Putamen (tissue), 1 donor: ENCODE measurements at places on chromosomes 2 and 18.

GRCh38 chr2:224838335-224838734, 122.2 kb upstream of the CCDC195 start:
- DNase-seq: no peak

DNA sequence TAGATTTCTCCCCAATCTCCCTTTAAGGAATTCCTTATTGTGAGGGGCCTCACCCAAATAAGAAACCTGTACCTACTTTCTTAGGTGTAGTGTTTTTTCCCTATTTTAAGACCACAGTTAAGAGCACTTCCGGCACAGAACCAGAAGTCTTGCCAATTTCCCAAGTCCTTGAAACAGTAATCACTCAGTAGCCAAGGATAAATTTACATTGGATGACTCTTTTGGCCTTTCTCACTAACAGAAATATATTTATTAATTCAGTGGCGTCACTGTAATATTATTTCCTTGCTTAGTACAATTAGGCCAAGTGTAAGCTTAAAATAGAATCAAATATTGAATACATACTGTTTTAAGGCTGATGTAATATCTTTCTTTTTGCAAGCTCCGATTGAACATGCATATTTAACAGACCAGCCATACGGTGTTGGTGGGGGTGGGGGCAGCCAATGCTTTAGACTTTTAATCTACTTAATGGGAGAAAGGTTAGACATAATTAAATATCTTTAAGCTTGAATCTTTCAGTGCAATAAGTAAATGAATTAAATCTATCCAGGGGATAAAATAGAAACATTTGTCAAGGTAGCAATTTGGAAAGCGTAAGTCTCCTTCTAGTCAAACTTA, 50.8 kb upstream of the ITGA6 start:
- no peak for DNase-seq

- no peak for DNase-seq
Measured at GRCh38 chr2:99602476-99602875, 112.7 kb upstream of the REV1 start.

- peak; percentile 80 for DNase-seq
Measured at GRCh38 chr2:72887740-72888437, 681 bp downstream of the SPR start.

DNA sequence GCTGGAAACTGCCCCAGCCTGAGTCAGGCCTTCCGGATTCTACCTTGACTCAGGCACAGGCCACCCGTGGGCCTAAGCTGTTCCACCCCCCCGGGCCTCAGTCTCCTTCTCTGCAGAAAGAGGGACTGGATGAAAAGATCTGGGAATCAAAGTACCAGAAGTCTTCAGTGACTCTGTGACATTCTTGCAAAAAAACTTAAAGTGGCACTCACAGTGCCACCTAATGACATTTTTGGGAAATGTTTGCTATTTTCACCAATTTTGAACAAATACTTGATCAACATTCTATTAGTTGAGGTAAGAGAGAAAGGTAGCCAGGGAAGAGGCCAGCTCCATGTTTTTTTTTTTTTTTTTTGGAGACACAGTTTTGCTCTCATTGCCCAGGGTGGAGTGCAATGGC, 48.3 kb upstream of the ACAA2 start:
- DNase-seq: no peak

DNA sequence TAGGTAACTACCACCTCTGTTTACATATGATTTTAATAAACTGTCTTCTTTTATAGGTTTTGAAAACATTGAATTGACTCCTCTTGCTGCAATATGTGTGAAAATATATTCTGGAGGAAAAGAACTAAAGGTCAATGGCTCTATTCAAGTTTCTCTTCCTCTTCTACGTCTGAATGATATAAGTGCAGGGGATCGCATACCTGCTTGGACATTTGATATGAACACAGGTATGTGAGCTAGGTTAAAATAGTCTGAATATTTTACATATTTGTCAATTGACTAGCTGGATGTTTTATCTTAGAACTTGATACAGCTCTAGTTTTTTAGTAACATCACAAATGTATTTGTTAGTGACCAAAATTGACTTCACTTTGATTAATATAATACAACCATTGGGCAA, 57.2 kb downstream of the FAM171B start:
- DNase-seq: no peak

- DNase-seq: no peak
Measured at GRCh38 chr2:239146011-239146641, 254.7 kb downstream of the HDAC4 start.

DNA sequence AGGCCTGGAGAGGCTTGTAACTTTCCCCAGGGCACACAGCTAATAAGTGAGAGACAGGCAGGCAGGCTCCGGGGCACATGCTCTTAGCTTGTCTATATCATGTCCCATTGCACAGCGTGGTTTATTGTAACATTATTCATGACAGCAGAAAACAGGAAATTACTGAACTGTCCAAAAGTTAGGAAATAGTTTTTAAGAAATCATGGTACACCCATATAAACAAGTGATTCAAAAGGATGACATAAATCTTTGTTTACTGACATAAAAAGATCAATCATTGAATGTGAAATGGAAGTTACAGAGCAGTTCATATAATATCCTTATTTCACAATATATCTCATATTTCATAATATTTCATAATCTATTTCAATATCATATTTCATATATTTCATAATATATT, 34.3 kb upstream of the TXNDC2 start:
- no peak for DNase-seq

DNA sequence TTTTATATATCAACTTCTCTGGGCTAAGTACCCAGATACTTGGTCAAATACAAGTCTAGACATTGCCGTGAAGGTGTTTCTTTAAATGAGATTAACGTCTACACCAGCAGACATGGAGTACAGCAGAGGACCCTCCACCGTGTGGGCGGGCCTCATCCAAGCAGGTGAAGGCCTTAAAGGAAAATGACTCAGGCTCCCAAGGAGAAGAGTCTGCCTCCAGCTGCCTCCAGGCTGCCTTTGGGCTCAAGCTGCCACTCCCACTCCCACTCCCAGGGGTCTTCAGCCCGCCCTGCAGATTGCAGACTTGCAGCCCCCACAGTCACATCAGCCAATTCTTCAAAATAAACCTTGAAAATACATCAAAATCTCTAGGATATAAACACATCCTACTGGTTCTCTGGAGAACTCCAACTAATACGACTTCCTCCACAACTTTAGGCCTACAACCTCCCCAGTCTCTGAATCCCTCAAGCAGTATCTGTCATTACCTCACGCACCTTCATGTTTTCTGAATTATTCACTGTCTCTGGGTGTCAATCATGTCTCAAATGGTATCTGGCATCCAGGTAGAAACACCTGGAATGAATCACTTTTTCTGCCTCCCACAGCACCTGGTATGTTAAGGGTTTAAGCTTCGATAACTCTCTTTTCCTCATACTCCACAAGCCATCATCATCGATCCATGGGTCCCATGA, 6.9 kb downstream of the ITGB1BP1 start:
- no peak for DNase-seq

DNA sequence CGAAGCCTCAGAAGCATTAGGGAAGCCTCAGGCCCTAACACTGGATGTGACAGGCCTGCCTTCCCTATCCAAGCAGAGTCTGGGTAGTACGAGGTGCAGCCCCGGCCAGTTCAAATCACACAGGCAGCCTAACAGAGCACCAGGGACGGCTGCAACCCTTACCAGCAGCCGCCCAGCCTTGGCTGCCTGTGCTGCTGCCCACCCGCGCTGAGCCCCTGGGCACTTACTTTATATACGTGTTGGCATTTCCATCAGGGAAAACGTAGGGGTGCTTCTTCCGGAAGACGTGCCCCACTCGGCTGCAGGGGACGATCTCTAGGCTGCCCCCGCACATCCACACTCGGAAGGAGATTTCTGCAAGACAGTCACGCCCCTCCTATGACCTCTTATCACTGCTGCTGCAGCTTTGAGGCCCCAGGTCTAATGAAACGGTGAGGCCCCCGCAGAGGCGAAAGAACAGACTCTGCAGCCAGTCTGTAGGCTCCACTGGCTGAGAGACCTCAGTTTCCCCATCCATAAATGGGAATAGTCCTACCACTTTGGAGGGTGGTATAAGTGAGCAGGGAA, 124.7 kb upstream of the CAPN13 start:
- DNase-seq: no peak

GRCh38 chr2:141523199-141523598, 607.6 kb downstream of the LRP1B start:
- no peak for DNase-seq

- DNase-seq: no peak
Measured at GRCh38 chr2:12533337-12534005, 183.3 kb upstream of the TRIB2 start.

DNA sequence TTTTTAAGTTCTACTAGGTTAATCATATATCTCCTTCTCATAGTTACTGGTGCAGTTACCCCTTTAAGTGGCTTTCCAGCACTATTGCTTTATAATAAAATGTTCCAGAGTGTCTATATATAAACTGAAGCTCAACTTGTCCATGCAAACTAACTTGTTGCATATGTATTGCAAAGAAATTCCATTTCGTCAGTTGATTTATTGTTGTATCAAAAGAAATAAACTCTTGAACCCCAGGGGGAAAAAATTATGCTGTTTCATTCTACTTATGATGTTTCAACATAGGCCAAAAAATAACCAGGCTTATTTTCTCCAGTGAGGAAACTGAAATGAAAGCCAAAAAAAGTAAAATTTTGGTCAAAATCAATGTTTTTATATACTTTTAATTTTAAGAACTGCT, 491.9 kb downstream of the NR4A2 start:
- no peak for DNase-seq

- peak; percentile 55 for DNase-seq
Measured at GRCh38 chr2:11677136-11678055, 7.4 kb upstream of the NTSR2 start.

GRCh38 chr18:1914489-1914888, 656.8 kb downstream of the METTL4 start:
- no peak for DNase-seq

DNA sequence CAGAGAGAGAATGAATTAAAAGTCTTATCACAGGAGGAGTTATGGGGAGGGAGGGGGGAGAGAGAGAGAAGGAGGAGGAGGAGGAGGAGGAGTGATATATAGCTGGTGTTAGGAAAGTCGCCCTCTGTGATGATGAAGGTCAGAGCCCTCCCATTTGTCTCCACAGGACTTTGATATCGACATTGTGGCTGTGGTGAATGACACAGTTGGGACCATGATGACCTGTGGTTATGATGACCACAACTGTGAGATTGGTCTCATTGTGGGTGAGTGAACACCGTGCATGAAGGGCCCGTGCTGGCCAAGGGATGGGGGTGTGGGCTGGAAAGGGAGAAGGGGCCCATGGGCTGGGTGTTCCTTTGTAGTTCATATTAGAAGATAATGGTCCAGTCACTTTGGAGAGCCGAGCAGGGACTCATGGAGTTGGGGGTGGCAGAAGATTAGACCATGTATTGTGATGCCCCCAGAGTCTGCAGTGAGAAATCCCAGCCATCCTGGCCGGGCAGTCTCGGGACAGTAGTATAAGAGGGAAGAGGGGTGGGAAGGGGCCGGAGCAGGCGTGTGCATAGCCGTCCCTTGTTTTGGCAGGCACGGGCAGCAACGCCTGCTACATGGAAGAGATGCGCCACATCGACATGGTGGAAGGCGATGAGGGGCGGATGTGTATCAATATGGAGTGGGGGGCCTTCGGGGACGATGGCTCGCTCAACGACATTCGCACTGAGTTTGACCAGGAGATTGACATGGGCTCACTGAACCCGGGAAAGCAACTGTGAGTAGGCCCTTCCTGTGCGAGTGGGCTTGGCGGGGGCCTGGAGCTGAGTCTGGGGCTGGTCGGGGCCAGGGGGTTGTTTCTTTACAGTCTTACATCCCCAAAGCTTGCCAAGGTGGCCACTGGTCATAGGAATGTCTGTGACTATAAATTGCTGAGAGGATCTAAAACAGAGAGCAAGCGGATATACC, 40.0 kb downstream of the HK2 start:
- DNase-seq: no peak

DNA sequence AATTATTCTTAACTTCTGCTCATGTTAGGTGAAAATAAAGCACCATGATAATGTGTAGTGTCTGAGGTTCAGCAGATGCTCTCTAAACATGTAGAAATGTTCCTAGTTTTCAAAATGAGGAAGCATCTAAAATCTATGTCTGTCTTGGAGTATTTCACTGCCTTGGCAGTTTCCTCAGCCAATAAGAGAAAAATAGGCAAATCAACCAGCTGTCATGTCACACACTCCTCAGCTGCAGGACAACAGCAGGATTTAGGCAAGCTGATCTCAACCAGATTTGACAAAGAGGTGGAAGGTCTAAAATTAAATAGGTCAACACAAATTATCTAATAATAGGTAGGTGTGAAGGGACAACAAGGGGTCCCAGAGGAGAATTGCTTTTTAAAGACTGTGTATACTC, 164.1 kb upstream of the BOD1L2 start:
- DNase-seq: no peak

GRCh38 chr2:51297488-51297887, 265.6 kb upstream of the NRXN1 start:
- no peak for DNase-seq

- no peak for DNase-seq
Measured at GRCh38 chr2:46091961-46092667, 205.1 kb upstream of the EPAS1 start.

- DNase-seq: peak; percentile 39
Measured at GRCh38 chr2:153519257-153519875, 40.8 kb upstream of the RPRM start.

DNA sequence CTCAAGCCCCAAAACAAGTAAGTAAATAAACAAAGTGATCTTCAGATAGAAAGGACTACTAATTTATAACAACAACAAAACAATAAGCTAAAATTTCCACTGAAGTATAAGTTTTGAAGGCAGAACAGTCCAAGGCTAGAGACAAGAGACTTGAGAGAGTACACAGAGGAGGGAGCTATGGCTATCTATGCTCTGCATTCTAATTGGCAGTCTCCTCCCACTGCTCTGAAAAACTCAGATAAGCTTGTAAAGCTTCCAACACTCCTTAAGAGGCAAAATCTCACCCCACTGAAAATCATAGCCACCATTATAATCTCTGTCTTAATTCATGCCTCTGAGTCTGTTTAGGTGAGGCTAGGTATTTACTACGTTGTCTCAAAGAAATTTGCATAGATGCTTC, 714.6 kb upstream of the LRATD1 start:
- no peak for DNase-seq

DNA sequence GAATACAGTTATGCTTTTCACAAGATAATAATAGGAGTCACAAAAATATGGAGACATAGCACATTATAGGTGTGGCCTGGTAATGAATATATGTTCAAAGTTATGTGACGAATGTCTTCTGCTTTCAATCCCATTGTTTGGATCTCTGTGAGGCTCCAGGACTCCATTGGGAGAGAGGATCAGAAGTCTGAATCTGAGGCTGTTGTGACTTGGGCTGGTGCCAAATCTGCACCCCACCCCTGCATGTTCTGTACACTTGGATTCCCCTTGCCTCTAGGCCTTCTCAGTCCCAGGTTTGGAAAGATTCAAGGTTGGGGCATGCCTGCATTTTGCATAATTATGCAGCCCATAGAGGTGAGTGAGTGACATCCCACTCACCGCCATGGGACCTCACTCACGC, 103.1 kb upstream of the MGAT5 start:
- no peak for DNase-seq

DNA sequence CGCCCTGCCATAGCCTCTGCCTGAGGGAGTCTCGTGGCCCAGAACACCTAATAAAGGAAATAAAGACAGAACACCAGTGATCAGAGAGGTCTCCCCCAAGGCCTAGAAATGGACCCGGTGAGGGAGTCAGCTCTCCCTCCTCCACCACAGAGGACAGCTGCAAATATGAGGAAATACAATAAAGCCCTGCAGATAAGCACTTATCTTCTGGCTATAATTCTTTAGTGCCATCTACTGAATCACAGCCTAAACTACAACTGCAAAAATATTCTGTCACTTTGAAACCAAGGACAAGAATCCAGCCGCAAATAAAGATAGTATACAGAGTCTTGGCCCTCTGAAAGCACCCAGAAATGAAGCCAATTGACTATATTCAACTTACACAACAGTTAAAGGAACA, 42.4 kb upstream of the TACR1 start:
- DNase-seq: no peak
